ENCODE measurements at places on chromosomes 4 and X.

- DNase-seq: no peak
These were observed 13.0 kb downstream of the SEPTIN11 start for GRCh38 chr4:76962406-76963130.

GRCh38 chr4:74087481-74087880, 11.5 kb downstream of the CXCL2 start:
- DNase-seq: no peak

DNA sequence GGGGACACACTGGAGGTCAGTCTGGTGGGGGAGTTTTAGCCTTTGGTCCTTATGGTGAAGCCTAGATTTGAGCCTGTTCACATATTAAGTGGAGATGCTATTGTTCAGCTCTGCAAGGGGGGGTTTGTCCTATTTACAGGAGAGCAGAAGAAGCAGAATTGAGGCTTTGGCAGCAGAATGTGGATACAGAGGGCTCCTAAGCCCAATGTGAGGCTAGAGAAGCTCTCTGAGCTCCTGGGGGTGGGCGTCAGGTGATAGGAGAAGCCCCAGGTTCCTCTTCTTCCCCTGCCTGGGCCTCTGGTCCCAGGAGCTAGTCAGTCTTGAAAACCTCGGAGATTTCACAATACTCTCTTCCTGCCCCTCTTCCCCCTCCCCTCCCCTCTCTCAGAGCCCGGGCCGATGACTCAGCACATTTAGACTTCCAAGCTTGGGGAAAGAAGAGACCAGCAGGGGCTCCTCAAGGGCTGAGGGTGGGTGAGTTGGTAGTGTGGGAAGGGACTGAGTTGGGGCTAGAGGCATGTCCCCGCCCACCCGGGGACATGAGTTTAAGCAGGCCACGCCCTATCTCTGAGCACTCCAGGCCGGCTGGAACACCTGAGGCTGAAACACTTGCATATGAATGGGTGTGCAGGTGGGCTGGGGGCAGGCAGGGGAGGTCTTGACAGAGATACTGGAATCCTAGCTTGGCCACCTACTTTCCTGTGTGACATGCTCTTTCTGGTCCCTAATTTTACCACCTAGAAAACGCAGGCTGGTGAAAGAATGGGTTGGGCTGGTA, 3.4 kb downstream of the TFE3 start:
- peak; percentile 41 for DNase-seq

DNA sequence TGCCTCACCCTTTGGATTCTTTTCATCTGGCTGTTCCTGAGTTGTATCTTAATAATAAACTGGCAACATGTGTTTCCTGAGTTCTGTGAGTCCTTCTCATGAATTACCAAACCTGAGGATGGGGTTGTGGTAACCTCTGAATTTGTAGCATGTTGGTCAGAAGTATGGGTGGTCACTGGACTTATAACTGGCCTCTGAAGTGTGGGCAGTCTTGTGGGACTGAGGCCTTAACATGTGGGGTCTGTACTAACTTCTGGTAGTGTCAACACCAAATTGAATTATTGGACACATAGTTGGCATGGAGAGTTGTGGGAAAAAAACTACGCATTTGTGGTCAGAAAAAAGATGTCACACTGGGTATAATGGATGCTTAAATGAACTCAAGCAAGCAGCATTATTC, 45.0 kb upstream of the TNIP3 start:
- no peak for DNase-seq

GRCh38 chr4:11158971-11159370, 269.7 kb downstream of the HS3ST1 start:
- no peak for DNase-seq

GRCh38 chr4:187478292-187479140, 517.1 kb upstream of the ZFP42 start:
- no peak for DNase-seq

DNA sequence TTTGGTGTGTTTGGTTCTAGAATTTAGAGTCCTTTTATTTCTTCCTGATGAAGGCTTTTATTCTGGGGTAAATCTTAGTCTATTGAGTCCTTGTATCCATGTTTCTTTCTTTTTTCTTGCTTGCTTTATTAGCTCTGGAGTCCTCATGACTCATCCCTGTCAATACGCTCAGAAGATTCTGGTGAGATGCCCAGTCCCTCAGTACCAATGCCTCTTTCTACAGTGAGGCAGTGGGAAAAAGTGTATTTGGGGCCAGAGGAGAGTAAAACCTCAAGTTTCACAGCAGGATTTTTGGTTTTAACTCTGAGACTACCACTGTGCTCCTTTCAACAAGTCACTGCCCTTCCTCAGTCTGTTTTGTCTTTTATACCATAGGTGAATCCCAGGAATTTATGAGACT, 368.0 kb downstream of the GBA3 start:
- DNase-seq: no peak

DNA sequence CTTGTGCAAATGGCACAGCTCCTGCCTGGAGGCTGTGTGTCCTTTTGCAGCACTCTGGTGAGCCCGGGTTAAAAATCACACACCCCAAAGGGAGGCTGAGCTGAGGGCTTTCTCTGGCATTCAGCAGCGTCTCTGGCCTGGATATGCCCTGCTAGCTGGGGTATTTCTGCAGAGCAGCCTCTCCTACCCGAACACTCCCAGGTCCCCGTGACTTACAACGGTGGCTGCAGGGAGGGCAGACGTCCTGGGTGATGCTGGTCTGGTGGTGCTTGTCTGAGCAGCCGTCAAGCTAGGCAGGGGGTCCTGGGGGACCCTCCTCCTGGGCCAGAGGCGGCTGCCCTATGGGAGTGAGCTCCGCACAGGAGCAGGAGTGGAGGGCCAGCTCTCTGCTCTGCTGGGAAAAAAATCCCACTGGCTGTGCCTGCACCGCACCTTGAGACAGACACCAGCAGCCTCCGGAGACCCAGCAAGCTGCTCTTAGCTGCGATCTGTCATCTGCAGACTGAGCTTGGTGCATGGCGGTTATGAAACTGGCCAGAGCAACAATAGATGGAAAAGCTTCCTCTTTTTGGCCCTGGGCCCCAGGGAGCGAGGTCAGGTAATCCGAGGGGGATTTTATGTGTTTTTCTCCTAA, 41.3 kb upstream of the ASMTL start:
- no peak for DNase-seq

DNA sequence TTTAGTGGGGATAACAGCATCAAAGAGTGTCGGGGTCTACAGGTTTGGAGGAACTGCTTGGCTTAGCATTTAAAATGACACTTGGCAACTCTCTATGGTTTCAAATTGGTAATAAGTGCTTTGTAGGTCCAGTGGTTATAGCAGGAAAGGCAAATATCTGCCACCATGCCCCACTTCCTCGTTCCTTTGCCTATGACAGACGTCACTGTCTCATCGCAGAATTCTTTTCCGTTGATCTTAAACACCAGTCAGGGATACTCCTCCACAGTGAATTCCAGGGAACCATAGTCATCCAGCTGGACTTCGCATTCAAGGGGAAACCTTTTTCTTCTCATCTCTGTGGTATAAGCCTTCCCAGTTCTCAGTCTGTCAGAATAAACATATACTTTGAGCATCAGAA, 319.1 kb downstream of the GPAT3 start:
- DNase-seq: no peak

DNA sequence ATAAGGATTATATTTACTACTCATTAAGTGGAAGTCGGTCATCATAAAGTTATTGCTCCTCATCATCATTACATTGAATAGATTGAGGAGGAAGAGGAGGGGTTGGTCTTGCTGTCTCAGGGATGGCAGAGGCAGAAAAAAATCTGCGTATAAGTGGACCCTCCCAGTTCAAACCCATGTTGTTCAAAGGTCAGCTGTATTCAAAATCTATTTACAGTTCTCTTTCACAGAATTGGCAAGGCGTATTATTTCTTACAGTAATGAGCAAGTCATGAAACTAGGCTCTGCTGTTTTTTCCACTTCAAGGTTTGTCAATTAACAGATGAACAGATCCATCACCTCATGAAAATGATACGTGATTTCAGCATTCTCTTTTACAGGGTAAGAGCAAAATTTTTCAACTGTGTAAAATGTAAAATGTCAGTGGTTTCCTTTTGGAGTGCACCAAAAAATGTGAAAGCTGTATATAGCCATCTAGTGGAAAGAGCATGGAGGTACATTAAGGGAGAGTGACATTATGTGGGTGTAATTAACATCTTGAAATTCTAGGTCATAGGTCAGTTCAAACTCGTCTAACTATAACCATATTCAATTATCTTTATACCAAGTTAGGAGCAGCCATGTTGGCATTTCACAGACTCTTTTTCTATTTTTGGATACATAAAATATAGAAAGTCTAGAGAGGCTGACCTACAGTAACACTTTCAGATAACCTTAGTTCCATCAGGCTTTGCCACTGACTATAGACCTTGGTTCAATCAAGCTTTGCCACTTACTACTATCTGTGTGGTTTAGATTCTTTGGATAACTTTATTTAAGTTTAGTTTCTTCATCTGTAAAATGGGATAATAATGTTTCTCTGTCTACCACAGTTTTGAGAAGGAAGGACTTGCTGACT, 30.1 kb downstream of the NEIL3 start:
- DNase-seq: no peak

GRCh38 chrX:119067023-119067739, 5.6 kb upstream of the CT47C1 start:
- no peak for DNase-seq

- no peak for DNase-seq
These were observed 89.0 kb downstream of the SMIM20 start for GRCh38 chr4:26003056-26003455.

DNA sequence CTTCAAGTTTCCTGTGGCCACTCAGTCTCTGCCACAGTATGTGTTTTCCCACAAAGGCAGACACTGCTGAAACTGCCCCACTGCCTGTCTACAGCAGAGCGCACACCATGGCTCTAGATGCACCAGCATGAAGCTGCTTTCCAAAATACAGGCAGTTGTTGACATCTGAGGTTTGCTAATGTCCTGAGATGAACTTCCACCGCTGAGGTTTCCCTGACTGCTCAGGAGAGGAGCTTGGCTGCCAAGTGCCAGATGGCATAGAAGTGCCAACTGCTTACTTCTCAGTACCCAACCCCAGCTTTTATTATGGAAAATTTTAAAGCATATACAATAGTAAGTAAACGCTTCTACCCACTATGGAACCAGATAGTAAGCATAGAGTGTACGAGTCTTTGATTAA, 61.0 kb upstream of the EXOC1L start:
- no peak for DNase-seq

GRCh38 chrX:133668225-133668931, 253.1 kb upstream of the GPC4 start:
- DNase-seq: no peak

- no peak for DNase-seq
These were observed 73.1 kb downstream of the WFS1 start for GRCh38 chr4:6342530-6343293.

DNA sequence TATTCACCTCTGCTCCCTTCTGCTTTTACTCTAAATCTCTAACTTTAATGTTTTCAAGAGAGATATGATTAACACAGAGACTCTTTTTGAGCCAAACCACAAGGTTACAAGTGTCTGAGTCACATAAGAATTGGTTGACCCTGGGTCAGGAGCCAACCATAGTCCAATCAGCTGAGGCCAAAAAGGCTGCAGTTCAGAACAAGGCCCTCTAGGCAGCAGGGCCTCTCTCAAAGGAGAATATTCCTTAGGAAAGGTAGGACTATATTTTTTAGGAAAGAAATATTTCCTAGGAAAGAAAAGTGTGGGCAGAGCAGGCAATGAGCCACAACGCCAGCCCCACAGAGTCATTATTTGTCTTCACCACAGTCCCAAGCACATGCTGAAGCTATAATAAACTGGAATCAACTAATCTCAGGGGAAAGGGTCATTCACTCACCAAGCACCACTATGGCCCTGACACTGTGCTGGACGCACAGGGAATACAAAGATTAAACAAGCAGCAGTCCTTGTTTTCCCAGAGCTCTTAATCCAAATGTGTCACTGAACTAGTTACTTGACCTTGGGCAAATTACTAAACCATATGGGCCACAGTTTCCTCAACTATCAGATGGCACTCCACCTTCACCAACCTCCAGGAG, 2.2 kb downstream of the ATP8A1 start:
- DNase-seq: no peak

All from C1 segment of cervical spinal cord (tissue), 14 donors.